ENCODE measurements at places on chromosomes 7 and 10. TPM values are rescaled to one million over a fixed set of nuclear protein-coding genes. Genes with fewer than 3 reads are reported as not detected.

PNLIP gene
- not detected for total RNA-seq

AQP1 gene
- total RNA-seq: not detected

SH2D4B gene
- total RNA-seq: not detected

GTF2IRD2 gene
- total RNA-seq: 2.5 TPM

OPN1SW gene
- total RNA-seq: not detected

CHAT gene
- not detected for total RNA-seq

SORCS1 gene
- total RNA-seq: 1.00 TPM

TMEM213 gene
- total RNA-seq: not detected

ADCYAP1R1 gene
- total RNA-seq: 1.8 TPM

ZSWIM8 gene
- total RNA-seq: 21.8 TPM

TSPAN13 gene
- 23.1 TPM for total RNA-seq

Data from H7 (cell line).